CD4-positive, alpha-beta T cell (primary cell): ENCODE measurements at places on chromosomes 2 and 18. TPM values are rescaled to one million over a fixed set of nuclear protein-coding genes. Genes with fewer than 3 reads are reported as not detected.
A peak's percentile ranks its signal among the peaks of the same experiment; 100 is the strongest.

GRCh38 chr2:18380321-18380720 is 180.1 kb downstream of the RDH14 start:
- peaks cover 11% of the 10 kb centered on the region for H3K27me3 ChIP-seq
- no peak overlapping the region for H3K4me3 ChIP-seq
- no peaks in the 10 kb centered on the region for H3K36me3 ChIP-seq
- H3K4me1 ChIP-seq, result peaks cover 2% of the 10 kb centered on the region
- H3K27ac ChIP-seq, result no peak overlapping the region

DNA sequence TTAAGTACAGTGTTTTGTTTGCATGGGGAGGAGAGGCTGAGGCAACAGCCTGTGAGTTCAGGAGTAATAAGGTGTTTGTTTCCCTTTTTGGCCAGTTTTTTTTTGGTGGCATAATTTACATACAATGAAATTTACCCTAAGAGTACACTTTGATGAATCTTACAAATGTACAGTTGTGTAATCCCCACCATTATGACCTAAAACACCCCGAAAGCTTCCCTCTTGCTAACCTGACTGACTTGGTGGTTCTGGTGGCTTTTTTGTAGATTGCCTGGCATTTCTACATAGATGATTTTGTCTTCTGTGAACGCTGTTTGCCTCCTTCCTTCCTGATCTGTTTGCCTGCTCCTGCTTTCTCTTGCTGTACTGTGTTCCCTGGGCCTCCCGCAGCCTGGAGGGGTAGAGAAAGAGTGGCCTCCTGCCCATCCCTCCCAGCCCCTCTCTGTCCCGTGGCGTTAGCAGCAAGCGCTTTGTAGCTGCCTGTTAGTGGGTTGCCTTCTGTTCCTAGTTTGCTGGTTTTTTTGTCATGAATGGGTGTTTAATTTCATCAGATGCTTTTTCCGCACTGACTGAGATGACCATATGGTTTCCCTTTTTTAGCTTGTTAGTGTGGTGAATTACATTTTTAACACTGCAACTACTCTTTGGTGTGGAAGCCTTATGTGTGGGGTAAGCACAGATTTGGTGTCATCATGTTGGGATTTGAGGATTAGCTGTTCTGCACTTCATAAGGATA is 32.1 kb downstream of the ASAP2 start:
- no peak for DNase-seq
- no peaks in the 10 kb centered on the region for H3K4me1 ChIP-seq
- H3K4me3 ChIP-seq, result no peak overlapping the region
- H3K27me3 ChIP-seq, result no peaks in the 10 kb centered on the region
- no peaks in the 10 kb centered on the region for H3K36me3 ChIP-seq

- no peaks in the 10 kb centered on the region for H3K36me3 ChIP-seq
- DNase-seq, result no peak
- no peaks in the 10 kb centered on the region for H3K27me3 ChIP-seq
- no peaks in the 10 kb centered on the region for H3K4me1 ChIP-seq
Observed at GRCh38 chr18:41870817-41871216, 84.2 kb upstream of the PIK3C3 start.

- no peaks in the 10 kb centered on the region for H3K36me3 ChIP-seq
- no peaks in the 10 kb centered on the region for H3K27me3 ChIP-seq
- no peak for DNase-seq
- H3K4me3 ChIP-seq, result no peak overlapping the region
Observed at GRCh38 chr2:44166096-44166495, 2.6 kb upstream of the PPM1B start.

DNA sequence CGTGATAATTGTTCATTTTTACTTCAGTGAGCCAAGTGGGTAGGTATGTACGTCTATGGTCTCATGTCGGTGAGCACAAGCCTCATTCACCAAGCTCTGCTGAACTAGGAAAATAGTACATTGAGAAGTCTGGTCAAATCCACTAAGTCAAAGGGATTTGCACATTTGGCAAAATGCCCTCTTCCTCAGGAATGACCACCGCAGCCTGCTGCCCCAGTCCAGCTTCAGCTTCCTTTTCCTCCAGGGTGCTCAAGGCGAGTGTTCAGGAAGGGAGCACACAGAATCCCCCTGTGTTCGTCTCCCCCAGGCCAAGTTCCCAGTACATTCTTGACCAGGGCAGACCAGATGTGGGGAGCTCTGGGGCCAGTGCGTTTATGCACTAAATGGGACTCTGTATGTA is 23.0 kb downstream of the TCF7L1 start:
- no peak overlapping the region for H3K27ac ChIP-seq
- no peak overlapping the region for H3K4me3 ChIP-seq
- DNase-seq, result no peak
- no peaks in the 10 kb centered on the region for H3K36me3 ChIP-seq
- H3K4me1 ChIP-seq, result no peaks in the 10 kb centered on the region
- no peaks in the 10 kb centered on the region for H3K27me3 ChIP-seq

- peak; percentile 13 for DNase-seq
- H3K27ac ChIP-seq, result no peak overlapping the region
- H3K27me3 ChIP-seq, result no peaks in the 10 kb centered on the region
- H3K36me3 ChIP-seq, result peaks cover 28% of the 10 kb centered on the region
Observed at GRCh38 chr2:9914384-9915065, 37.0 kb upstream of the GRHL1 start.

DNA sequence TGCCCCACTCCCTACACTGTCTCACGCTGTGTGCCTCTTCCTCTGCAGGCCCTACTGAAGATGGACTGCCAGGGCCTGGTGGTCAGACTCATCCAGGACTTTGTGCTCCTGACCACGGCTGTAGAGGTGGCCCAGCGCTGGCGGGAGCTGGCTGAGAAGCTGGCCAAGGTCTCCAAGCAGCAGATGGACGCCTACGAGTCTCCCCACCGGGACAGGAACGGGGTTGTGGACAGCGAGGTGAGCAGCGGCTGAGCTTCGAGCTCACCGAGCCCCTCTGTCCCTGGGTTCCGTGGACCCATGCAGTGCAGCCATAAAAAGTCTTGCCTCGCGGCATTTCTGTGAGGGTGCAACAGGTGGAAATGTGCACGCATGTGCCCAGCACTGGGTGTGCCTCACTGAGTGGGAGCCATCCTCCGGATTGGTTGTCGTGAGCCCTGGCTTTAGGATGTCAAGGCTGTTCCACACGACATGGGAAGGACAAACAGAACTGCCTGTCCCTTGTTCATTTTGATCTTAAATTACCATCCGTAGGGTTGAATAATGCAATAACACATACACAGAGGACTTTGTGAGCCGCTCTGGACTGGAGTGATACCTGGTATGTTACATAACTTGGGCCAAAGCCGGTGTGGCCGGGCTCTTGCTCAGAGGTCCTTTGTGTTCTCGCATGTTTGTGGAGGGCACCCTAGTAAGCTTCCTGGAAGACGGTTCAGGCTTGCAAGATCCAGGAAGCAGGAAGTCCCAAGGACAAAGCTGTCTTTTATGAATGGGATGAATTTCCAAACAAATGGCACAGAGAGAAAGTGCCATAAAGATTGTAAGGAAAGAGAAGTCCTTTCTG is 100.9 kb downstream of the SH3BP4 start:
- DNase-seq, result no peak
- no peak overlapping the region for H3K4me3 ChIP-seq
- no peaks in the 10 kb centered on the region for H3K36me3 ChIP-seq
- no peaks in the 10 kb centered on the region for H3K27me3 ChIP-seq

DNA sequence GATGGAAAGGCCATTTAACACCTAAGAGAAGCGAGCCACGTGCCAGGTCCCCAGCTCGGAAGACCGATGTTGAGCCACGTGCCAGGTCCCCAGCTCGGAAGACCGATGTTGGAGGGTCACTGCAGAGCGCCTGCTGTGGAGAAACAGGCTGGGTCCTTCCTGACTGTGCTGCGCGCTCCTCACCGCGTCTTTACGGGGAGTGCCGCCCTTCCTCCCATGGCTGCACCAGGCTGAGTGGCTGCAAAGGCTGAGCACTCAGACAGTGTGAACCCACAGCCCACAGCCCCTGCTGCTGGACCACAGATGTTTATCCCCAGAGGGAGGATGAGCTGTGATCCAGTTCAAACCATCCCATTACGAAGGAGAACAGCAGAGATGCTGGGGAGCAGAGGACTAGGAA is 55.7 kb downstream of the RTP5 start:
- no peak overlapping the region for H3K4me3 ChIP-seq
- no peaks in the 10 kb centered on the region for H3K27me3 ChIP-seq
- H3K27ac ChIP-seq, result no peak overlapping the region
- DNase-seq, result no peak

- DNase-seq, result no peak
- H3K4me3 ChIP-seq, result no peak overlapping the region
- no peaks in the 10 kb centered on the region for H3K27me3 ChIP-seq
- no peak overlapping the region for H3K27ac ChIP-seq
- no peaks in the 10 kb centered on the region for H3K4me1 ChIP-seq
- H3K36me3 ChIP-seq, result no peaks in the 10 kb centered on the region
Observed at GRCh38 chr2:6186332-6187151, 494.4 kb downstream of the SOX11 start.

- no peak overlapping the region for H3K4me3 ChIP-seq
- peaks cover 86% of the 10 kb centered on the region for H3K36me3 ChIP-seq
- DNase-seq, result no peak
- no peaks in the 10 kb centered on the region for H3K27me3 ChIP-seq
Observed at GRCh38 chr2:174561283-174561971, 36.2 kb downstream of the WIPF1 start.

- no peaks in the 10 kb centered on the region for H3K4me1 ChIP-seq
- no peak for DNase-seq
- H3K4me3 ChIP-seq, result no peak overlapping the region
- peaks cover 3% of the 10 kb centered on the region for H3K27me3 ChIP-seq
- no peak overlapping the region for H3K27ac ChIP-seq
Observed at GRCh38 chr18:26556573-26556972, 8.2 kb upstream of the KCTD1 start.

GRCh38 chr2:133197156-133197555 is 371.1 kb downstream of the NCKAP5 start:
- H3K4me3 ChIP-seq, result no peak overlapping the region
- DNase-seq, result no peak
- no peaks in the 10 kb centered on the region for H3K27me3 ChIP-seq

- H3K27me3 ChIP-seq, result peaks cover 24% of the 10 kb centered on the region
- no peak for DNase-seq
- H3K36me3 ChIP-seq, result no peaks in the 10 kb centered on the region
- H3K4me1 ChIP-seq, result peaks cover 12% of the 10 kb centered on the region
- no peak overlapping the region for H3K4me3 ChIP-seq
- no peak overlapping the region for H3K27ac ChIP-seq
Observed at GRCh38 chr2:224041554-224041953, 2.5 kb upstream of the SERPINE2 start.

- H3K36me3 ChIP-seq, result no peaks in the 10 kb centered on the region
- DNase-seq, result no peak
- peaks cover 11% of the 10 kb centered on the region for H3K27me3 ChIP-seq
- H3K27ac ChIP-seq, result no peak overlapping the region
- H3K4me1 ChIP-seq, result no peaks in the 10 kb centered on the region
Observed at GRCh38 chr2:75527676-75528075, 33.1 kb downstream of the EVA1A start.

DNA sequence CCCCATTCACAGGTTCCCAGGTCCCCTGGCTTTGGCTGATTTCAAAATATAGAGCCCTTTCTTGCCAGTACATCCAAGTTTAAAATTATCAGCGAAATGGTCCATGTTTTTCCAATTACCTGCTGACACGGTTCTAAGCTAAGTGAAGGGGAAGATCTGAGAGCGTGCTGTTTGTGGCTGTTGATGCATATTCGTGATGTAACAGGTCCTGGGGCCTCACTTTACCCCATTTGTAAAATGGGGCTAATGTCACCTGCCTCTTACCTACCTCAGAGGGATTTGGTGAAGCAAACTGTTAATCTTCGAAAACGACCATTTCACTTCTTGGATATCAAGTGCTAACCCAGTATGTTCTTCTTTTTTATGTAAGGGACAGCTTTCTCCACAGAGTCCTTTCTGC is 33.0 kb downstream of the SLC1A4 start:
- no peaks in the 10 kb centered on the region for H3K27me3 ChIP-seq
- no peak overlapping the region for H3K4me3 ChIP-seq
- no peak overlapping the region for H3K27ac ChIP-seq

DNA sequence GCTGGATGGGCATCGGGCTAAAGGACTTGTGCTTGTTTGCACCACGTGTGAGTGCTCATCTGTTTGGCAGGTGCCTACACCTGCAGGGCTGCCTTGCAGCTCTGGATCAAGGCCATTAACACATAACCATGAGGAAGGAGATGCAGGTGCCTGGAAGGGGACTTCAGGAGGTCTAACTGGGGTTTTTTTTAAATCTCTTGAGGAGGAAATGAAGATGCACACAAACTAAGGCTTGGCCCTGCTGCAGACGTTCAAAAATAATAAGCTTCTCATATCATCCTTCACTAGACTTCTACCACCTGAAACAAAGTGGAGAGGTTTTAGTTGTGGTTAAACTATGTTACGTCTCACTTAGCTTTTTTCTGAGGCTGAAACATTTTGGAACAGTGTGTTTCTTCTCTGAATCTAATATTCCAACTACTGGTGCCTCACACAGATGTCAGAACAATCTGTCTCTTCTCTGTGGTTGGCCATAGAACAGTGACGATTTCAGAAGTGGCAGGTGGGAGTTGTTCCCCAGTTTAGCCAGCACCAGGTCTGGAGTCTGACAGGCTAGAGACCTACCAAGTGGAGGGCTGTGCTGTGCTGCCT is 36.5 kb downstream of the BCL2L11 start:
- H3K36me3 ChIP-seq, result peaks cover 18% of the 10 kb centered on the region
- DNase-seq, result no peak
- peaks cover 2% of the 10 kb centered on the region for H3K4me1 ChIP-seq
- no peak overlapping the region for H3K4me3 ChIP-seq

- no peak overlapping the region for H3K27ac ChIP-seq
- DNase-seq, result peak; percentile 21
- no peaks in the 10 kb centered on the region for H3K27me3 ChIP-seq
- H3K4me3 ChIP-seq, result no peak overlapping the region
- H3K4me1 ChIP-seq, result peaks cover 18% of the 10 kb centered on the region
Observed at GRCh38 chr18:58541789-58542425, 87.0 kb downstream of the ALPK2 start.

DNA sequence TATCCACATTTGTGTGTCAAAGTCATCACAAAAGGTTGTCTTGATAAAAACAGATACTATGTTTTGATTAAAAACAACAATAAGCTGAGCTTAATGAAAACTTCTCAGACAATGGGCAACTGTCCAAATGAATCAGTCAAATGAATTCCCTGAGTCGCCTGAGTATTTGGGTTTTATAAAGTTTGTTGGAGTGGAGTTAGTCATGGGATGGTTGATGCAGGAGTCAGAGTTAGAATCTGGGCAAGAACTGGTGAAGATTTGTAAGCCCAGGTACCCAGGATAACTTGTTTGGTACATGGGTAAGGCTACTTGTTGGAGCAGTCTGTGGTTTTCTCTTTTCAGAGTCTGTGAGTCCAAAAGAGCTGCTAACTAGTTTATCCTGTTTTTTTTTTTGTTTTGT is 34.4 kb upstream of the RAPGEF4 start:
- DNase-seq, result no peak
- no peak overlapping the region for H3K4me3 ChIP-seq
- H3K36me3 ChIP-seq, result no peaks in the 10 kb centered on the region
- no peaks in the 10 kb centered on the region for H3K27me3 ChIP-seq

RNF152 gene
- total RNA-seq, result 1.0 TPM

NEB gene
- 1.2 TPM for total RNA-seq

AGFG1 gene
- total RNA-seq, result 55.9 TPM

EVX2 gene
- total RNA-seq, result not detected

IL1F10 gene
- total RNA-seq, result not detected

ARHGEF4 gene
- total RNA-seq, result 4.1 TPM

BMP10 gene
- not detected for total RNA-seq

TSGA10 gene
- 10.6 TPM for total RNA-seq

MGAT4A gene
- total RNA-seq, result 200 TPM
